ENCODE measurements at places on chromosomes 1 and 21.

DNA sequence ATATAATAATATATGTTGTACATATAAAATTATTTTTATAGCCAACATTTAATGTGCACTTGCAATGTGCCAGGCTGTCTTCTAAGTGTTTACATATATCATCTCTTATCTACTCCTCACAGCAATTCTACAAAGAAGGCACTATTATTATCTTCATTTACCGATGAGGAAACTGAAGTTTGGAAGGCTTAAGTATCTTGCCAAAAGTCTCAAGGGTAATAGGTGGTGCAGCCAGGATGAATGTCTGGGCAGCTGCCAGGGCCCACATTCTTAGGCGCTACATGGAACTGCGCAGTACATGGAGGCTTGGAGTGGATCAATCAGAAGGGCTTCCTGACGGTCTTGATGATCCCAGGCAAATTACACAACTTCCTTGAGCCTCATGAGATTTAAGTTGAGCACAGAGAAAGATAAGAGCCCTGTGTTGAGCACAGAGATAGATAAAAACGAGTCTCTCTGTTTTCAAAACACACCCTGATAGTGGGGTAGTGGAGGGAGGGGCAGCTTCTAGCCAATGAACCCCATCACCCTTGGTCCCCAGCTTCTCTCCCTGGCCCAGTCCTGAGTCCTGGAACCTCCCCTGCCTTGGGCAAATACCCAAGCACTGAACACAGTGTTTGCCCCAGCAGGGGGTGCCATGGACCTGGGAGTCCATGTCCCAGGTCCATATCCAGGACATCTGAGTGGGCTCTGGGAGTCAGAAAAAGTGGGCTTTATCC is 9.2 kb downstream of the POU3F1 start:
- DNase-seq = no peak

- DNase-seq = no peak
These were observed 86.9 kb downstream of the KCNJ15 start for GRCh38 chr21:38343691-38344090.

GRCh38 chr1:177864538-177865305 is 105.1 kb downstream of the SEC16B start:
- no peak for DNase-seq

- DNase-seq = no peak
These were observed 1271.0 kb downstream of the BRINP3 start for GRCh38 chr1:189206617-189207016.

- no peak for DNase-seq
These were observed 54.6 kb downstream of the DMRTB1 start for GRCh38 chr1:53513846-53514245.
